ENCODE measurements at places on chromosomes 7 and 10.
A peak's percentile ranks its signal among the peaks of the same experiment; 100 is the strongest.

GRCh38 chr7:158683541-158683940, 21.1 kb downstream of the NCAPG2 start:
- no peak for DNase-seq

GRCh38 chr7:5596046-5596895, 172.6 kb upstream of the TNRC18 start:
- peak; percentile 76 for DNase-seq

DNA sequence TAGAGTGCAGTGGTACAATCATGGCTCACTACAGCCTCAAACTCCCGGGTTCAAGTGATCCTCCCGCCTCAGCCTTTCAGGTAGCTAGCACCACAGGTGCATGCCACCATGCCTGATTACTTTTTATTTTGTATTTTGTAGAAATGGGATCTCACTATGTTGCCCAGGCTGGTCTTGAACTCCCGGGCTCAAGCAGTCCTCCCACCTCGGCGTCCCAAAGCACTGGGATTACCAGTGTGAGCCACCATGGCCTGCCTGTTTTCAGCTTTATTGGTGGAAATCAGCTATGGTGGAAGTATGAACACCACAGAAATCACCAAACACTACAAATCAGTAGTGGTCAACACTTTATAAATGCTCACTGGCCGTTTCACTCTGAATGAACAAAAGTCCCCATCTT, 299.9 kb upstream of the LYZL1 start:
- no peak for DNase-seq

DNA sequence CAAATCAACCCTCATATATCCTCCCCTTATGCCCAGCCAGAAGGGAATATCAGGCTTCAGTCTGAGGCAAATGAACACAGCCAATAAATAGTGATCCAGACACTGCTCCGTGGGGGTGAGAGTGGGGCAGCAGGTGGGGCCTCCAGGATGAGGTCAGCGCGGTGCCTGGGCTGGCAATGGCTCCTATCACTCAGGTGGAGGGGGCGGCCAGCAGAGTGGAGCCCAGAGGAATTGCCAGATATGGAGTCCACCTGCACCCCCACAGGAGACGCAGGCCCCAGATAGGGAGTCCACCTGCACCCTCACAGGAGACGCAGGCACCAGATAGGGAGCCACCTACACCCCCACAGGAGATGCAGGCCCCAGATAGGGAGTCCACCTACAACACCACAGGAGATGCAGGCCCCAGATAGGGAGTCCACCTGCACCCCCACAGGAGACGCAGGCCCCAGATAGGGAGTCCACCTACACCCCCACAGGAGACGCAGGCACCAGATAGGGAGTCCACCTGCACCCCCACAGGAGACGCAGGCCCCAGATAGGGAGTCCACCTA, 78.0 kb upstream of the PPP2R2D start:
- DNase-seq = no peak

DNA sequence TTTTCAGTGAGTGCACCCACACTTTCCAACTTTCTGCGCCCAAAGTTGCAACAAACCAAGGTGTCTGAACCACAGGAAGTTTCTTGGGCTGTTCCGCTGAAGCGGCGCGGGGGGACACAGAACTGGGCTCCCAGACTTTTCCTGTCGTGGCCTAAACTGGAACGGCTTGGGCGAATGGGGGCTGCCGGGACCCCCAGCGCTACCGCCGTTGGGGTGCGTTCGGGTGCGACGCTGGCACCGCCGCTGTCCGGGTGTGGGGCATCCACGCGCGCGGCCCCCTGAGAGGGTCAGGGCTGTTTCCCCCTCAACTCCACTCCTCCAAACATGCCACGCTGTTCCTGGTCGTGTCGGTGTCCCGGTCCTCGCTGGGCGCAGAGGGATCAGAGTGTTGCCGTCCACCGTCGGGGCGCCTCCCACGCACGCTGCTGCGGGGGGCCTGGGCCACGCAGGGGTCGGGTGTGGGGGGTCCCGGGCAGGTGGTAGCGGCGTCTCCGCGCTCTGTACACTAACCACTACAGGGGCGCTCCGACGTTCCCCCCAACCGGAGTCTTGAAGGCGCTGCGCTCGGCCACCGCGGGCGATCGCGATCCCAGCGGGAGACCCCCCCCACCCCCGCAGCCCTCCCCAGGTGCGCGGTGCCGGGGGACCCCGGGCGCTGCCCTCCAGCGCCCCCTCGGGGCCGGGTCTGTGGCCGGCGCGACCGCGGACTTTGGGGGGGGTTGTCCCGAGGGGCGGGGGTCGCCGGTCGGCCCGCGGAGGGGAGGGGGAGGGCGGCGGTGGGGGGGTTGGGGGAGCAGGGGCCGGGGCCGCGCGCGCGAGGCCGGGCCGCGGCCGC, 2.2 kb upstream of the CUX1 start:
- DNase-seq = peak; percentile 64

DNA sequence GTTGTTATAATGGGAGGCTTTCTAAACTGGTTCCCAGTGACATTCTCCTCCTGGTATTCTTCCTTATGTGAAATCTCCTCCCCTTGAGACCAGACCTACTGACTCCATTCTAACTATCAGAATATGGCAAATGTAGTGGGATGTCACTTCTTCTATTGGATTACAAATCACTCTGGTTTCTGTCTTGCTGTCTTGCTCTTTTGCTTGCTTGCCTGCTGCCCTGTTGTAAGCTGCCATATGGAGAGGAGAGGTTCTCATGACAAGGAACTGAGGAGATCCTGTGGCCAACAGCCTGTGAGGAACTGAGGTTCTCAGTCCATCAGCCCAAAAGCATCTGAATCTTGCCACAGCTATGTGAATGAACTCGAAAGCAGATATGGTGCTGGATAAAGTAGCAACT, 4.7 kb upstream of the NRCAM start:
- no peak for DNase-seq

DNA sequence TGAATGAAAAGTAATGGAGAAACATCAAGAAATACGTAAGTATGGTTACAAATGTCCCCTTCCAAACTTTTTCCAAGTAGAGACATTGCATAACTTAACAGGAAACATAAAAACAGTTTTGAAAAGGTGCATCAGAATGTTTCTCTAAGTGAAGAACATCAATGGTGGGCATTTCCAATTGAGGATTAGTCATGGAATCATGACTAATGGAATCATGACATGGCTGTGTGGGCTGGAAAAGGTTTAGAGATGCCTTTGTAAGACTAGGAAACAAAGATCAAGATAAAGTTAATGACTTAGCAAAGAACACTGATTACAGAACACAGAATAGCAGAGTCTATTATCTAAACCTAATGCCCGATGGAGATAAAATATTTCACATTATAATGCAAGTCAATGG, 272.0 kb downstream of the HPSE2 start:
- no peak for DNase-seq

GRCh38 chr7:71511361-71511807, 379.4 kb downstream of the GALNT17 start:
- no peak for DNase-seq

- DNase-seq = no peak
These were observed 5.7 kb downstream of the SEMA3A start for GRCh38 chr7:84188786-84189405.

DNA sequence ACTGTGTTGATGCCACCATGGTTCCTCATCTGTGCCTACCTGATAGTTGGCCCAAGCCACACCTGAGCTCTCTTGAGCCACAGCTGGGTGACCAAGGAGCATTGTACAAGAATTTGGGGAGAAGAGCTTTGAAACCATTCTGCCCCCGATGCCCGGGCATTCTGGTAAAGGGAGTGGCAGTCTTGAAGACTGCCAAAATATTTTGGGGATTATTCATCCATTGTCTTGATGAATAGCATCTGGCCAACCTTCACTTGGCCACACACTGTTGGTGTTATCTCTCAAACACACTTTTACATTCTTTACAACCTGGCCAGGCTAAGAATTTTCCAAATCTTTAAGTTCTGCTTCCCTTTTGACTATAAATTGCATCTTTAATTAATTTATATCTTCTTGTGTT, 113.1 kb upstream of the PCBD1 start:
- no peak for DNase-seq

DNA sequence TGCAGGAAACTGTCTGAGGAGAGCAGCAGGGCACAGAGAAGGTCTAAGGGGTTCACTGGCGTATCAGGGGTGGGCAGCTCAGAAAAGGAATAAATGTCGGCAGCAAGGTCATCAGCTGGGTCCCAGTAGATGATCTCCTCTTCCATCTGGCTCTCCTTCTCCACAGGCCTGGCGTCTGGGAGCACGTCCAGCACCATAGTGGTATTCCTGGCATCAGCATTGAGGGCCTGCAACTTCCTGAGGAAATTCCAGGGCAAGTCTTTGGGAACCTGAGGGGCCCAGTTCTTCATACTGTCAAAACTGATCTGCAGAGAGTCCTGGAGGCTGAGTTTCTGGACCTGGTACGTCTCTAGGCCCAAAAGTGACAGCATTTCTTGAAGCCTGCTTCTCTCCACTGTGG, 9.6 kb upstream of the MRPS24 start:
- no peak for DNase-seq

DNA sequence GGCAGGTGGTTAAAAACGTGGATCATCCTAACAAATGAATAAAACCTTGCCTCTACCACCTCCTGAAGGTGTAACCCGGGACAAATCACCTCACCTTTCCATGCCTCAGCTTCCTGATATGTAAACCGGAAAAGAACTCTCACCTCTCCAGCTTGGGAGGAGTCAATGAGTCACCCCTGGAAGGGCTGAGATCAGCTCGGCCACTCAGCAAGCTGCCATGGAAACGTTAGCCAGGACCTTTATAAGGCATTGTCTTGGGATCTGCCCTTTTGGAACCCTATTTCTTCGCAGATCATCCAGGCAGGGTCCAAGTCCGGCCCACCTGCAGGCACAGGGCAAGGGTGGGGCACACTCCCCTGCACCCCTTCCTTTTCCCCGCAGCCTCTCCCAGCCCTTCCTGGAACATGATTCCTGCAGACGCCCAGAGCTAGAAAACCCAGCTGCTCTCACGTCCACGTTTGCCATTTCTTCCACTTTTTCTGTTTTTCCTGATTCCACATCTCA, 81.6 kb upstream of the PFKP start:
- no peak for DNase-seq

DNA sequence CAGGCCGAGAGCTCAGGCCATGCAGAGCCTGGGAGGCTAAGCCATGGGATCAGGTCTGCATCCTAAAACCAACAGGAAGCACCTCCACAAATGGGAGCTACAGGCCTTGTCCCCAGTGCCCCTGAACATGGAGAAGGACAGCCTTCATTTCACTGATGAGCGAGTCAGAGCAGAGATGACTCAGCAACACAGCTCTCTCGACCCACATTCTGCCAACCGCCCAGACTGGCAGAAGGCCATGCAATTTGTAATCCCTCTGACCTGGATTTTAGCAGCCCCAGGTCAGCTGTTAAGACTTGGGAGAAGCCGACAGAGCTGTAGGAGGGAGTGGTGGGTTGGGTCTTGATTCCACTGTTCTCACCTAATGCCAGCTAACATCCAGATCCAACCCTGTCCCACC, 25.5 kb downstream of the VOPP1 start:
- no peak for DNase-seq

GRCh38 chr10:107081644-107082043, 82.9 kb downstream of the SORCS1 start:
- no peak for DNase-seq

DNA sequence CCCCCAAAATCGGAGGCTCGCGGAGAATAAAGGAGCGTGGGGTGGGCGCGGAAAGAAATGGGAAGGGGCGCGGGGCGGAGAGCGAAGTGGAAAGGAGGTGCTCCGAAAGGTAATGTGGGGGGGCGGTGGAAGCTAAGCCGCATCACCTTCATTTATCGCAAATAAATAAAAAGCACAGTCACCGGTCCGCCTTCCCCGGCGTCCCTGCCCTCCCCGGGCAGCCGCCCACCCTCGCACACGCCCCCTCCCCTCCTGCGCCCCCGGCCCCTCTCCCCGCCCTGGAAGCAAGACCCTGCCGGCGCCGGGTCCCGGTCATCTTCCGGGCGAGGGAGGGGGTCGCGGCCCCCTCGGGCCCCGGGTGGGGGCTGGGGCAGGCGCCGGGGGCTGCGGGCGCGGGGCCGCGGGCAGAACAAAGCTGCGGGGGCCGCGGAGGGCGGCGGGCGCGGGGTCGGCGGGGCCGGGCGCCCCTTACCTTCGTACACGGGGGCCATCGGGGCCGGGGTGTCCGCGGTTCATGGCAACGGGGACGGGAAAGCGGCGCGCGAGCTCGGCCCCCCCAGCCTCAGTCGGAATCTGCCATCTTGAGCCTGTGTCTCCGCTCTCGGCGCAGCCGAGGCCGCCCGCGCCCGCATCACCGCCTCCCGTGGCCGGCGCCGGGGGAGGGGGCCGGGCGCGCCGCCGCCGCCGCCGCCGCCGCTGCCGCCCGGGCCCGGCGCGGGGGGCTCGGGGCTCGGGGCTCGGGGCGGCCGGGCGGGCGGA, 486 bp downstream of the HIPK2 start:
- DNase-seq = no peak

- no peak for DNase-seq
These were observed 170.0 kb downstream of the PRKG1 start for GRCh38 chr10:51244309-51244708.

DNA sequence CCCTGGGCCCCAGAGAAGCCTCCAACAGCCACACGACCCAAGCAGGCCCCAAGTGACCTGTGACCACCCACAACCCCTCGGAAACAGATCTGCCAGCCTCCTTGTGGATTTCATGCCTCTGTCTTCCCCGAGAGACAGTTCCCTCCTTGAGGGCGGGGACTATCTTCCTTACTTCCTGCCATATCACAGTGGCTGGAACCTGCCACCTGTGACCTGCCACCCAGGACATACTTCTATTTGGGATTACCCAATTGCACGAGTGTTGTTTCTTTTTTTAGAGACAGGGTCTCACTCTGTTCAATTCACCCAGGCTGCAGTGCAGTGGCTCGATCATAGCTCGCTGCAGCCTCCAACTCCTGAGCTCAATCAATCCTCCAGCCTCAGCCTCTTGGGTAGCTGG, 25.9 kb downstream of the TNRC18 start:
- no peak for DNase-seq

DNA sequence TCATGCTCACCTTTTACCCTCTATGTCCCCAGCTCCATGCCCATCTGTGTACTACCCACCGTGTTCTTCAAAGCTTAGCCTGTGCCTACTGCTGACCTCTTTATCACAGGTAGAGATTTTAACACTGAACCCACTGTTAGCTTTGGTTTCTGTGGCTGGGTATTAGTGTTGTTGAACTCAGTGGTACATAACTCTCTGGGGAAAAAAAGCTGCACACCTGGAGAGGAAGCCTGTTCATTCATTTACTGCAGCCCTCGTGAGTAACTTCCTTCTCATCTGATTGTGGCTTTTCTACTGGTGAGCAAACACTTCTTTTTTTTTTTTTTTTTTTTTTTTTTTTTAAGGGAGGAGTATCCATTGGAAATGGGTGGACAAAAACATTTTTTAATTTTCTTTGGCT, 326.3 kb downstream of the CCSER2 start:
- no peak for DNase-seq

Measured in T-helper 2 cell treated with Interferon-gamma antibody and Interleukin-4, amounts not matched to agents 5 μg/mL and 100 μg/mL, for 36 hours (primary cell).